CD8-positive, alpha-beta T cell (primary cell): ENCODE measurements at places on chromosomes 7 and 10. TPM values are rescaled to one million over a fixed set of nuclear protein-coding genes. Genes with fewer than 3 reads are reported as not detected.

FMC1 gene
- total RNA-seq, result 1.2 TPM

GTF2IRD2 gene
- 12.9 TPM for total RNA-seq

PFKP gene
- total RNA-seq, result 36.5 TPM

RAPGEF5 gene
- total RNA-seq, result 0.72 TPM

FAM180A gene
- not detected for total RNA-seq

NPTX2 gene
- not detected for total RNA-seq

AOC1 gene
- not detected for total RNA-seq

TAC1 gene
- total RNA-seq, result not detected

JAZF1 gene
- total RNA-seq, result 6.0 TPM

NUTM2E gene
- not detected for total RNA-seq

ZNF239 gene
- total RNA-seq, result 0.75 TPM

LRRC61 gene
- total RNA-seq, result 8.4 TPM

IDI2 gene
- total RNA-seq, result not detected
